A172 (cell line): ENCODE measurements at places on chromosomes 1 and 21. TPM values are rescaled to one million over a fixed set of nuclear protein-coding genes. Genes with fewer than 3 reads are reported as not detected.

The AUNIP gene
- total RNA-seq = 4.8 and 4.9 TPM in 2 replicates

DNA sequence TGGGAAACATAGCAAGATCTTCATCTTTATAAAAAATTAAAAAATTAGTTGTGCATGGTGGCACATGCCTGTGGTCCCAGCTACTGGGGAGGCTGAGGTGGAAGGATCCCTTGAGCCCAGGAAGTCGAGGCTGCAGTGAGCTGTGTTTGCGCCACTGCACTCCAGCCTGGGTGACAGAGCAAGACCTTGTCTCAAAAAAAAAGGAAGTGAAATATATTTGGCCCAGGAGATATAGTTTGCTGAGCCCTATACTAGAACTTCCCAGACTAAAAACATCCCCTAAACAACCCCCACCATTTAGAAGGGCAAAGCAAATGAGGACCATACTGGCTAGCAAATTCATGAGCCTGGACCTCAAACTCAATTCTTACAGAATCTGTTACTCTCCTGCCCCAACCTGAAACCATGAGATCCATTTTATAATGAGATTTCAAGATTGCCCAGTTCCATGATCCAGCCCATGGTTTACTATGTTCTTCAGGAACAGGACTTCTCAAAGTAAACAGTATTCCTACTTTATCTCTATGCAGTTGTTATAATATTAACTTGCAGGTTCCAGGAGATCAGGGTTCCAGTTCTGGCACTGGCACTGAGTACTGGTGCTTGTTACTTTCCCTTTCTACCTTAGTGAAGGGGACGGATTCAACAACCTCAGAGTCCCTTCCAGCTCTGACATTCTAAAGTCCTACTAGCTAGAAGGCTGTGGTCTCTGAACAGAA, 48.9 kb upstream of the TADA1 start:
- no peak for DNase-seq

DNA sequence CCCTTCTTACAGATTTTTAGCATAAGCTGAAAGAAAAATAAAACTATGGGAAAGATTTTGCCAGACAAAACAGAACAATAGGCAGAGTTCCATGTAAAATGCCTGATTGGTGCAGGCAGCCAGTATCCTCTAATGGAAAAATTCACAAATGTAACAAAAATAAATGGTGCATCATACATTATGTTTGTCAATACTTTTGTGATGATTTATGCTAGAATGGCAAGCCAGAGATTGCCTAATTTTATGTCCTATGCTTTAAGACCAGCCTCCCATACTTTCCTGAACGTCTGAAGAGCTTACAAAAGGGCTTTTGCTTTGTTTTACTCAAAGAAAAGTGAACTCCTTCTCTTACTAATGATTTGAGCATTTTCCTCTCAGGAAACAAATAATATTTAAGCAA, 81.5 kb upstream of the KCNJ15 start:
- no peak for DNase-seq

DNA sequence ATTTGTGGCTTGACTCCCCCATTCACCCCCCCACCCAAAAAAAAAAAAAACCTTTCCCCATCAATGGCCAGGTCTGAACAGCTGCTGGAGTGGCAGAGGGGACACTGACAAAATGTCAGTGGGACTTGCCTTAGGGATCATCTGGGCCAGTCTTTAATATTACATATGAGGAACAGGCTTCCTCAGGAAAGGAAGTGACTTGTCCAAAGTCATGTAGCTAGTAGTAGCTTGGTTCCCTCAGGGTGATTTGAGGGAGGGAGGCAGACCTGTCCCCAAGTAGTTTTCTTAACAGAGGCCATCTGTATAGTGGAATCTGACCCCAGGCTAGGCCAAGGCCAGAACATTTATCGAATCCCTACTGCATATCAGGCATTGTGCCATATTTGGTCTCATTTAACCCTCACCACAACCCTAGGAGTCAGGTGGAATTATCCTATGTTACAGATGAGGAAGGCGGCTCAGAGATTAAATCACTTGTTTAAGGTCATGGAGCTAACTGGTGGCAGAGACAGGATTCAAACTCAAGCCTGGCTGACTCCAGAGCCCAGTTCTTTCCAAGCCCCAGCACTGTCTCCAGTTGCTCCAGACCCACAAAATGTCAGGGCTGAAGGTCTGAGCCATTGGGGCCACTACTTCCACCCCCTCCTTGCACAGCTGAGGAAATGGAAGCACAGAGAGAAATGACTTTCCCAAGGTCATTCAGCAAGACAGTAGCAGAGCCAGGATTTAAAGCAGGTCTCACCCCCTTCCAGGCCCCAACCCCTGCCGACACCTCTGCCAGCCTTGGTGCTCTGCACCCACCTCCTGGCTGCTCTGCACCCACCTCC, 10.4 kb downstream of the ZBTB7B start:
- DNase-seq = no peak
